ENCODE measurements at places on chromosomes 4 and X. TPM values are rescaled to one million over a fixed set of nuclear protein-coding genes. Genes with fewer than 3 reads are reported as not detected.
A peak's percentile ranks its signal among the peaks of the same experiment; 100 is the strongest.

- no peak overlapping the region for H3K27ac ChIP-seq
- DNase-seq, result no peak
- H3K36me3 ChIP-seq, result no peaks in the 10 kb centered on the region
- no peaks in the 10 kb centered on the region for H3K27me3 ChIP-seq
These were observed 177.3 kb upstream of the PABPC5 start for GRCh38 chrX:91257388-91257787.

GRCh38 chrX:46704767-46705386, 54.0 kb downstream of the SLC9A7 start:
- no peaks in the 10 kb centered on the region for H3K27me3 ChIP-seq
- no peaks in the 10 kb centered on the region for H3K36me3 ChIP-seq
- no peak overlapping the region for H3K4me3 ChIP-seq
- no peak for DNase-seq
- H3K4me1 ChIP-seq, result no peaks in the 10 kb centered on the region

GRCh38 chr4:860561-860960, 34.6 kb upstream of the CPLX1 start:
- no peak for DNase-seq
- H3K36me3 ChIP-seq, result peaks cover 9% of the 10 kb centered on the region
- no peaks in the 10 kb centered on the region for H3K27me3 ChIP-seq
- H3K27ac ChIP-seq, result no peak overlapping the region
- no peak overlapping the region for H3K4me3 ChIP-seq
- no peaks in the 10 kb centered on the region for H3K4me1 ChIP-seq

DNA sequence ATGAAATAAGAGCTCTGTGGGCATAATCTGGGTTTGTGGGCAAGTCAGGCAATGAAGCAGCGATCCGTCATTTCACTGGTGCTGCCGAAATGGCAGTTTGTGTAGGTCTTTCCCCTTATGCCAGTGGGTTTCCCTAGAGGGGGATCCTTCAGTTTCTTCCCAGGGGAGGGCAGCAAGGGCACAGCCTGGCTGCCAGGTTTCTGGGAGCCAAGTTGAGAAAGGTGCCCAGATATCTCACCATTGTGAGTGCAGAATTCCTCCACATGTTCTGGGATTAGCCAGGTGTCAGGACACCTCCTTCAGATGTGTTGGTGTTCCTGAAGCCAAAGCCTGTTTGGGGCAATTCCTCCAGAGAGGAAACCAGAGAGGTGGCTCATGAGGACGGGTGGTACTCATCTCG, 28.0 kb downstream of the MSX1 start:
- no peak for DNase-seq
- H3K4me3 ChIP-seq, result no peak overlapping the region
- no peaks in the 10 kb centered on the region for H3K27me3 ChIP-seq
- H3K4me1 ChIP-seq, result no peaks in the 10 kb centered on the region
- no peak overlapping the region for H3K27ac ChIP-seq
- H3K36me3 ChIP-seq, result no peaks in the 10 kb centered on the region

DNA sequence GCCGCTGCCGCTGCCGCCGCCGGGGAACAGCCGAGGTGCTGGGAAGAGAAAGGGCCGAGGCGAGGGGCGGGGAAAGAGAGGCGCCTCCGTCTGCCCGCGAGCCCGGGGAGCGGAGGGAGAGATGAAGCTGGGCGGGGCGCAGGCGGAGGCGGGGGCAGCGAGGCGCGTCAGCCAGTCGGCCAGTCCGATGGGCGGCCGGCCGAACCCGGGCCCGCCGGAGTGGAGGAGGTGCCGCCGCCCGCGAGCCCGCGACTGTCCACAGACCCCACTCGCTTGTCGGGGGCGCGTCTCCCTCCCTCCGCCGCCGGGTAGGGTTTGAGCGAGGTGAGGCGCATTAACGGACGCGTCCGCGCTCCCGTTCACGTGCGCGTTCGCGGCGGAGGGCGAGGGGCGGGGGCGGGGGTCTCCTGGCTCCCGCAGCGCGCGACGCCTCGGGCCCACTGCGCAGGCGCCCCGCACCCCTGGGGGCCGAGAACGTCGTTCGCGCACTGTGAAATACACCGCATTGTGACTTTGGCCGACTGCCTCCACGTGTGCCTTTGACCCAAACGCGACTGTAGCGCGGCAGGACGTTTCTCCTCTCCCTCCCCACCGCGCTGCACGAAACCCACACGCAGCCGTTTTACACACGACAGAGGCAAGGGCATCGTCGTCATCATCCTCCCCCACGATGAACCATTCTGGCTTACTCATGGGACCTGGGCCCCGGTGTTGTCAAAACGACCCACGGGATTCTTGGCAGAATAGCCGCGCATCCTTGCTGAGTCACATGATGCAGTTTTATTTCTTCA, at the start of gene NUDT11:
TSS of gene NUDT11 (minus strand) at position 92 of the 791 bp plus-strand sequence. CDS start 148 bp downstream, outside the sequence.
- no peaks in the 10 kb centered on the region for H3K4me1 ChIP-seq
- H3K27ac ChIP-seq, result peak within 1 kb of the TSS; percentile 65
- H3K4me3 ChIP-seq, result peak within 1 kb of the TSS; percentile 48
- no peaks in the 10 kb centered on the region for H3K27me3 ChIP-seq
- no peaks in the 10 kb centered on the region for H3K36me3 ChIP-seq

GRCh38 chr4:64157397-64157796, 251.9 kb downstream of the TECRL start:
- H3K27me3 ChIP-seq, result no peaks in the 10 kb centered on the region
- H3K4me1 ChIP-seq, result no peaks in the 10 kb centered on the region

GRCh38 chr4:61375301-61375700, 175.2 kb downstream of the ADGRL3 start:
- H3K4me3 ChIP-seq, result no peak overlapping the region
- no peaks in the 10 kb centered on the region for H3K4me1 ChIP-seq
- no peaks in the 10 kb centered on the region for H3K36me3 ChIP-seq
- DNase-seq, result no peak
- H3K27me3 ChIP-seq, result no peaks in the 10 kb centered on the region
- no peak overlapping the region for H3K27ac ChIP-seq

The SLC6A14 gene
- not detected for total RNA-seq

Data from sigmoid colon (tissue), 7 donors.